ENCODE measurements at places on chromosomes 7 and 10. TPM values are rescaled to one million over a fixed set of nuclear protein-coding genes. Genes with fewer than 3 reads are reported as not detected.

FBXL13 gene
- total RNA-seq: 4.2 TPM

DNA sequence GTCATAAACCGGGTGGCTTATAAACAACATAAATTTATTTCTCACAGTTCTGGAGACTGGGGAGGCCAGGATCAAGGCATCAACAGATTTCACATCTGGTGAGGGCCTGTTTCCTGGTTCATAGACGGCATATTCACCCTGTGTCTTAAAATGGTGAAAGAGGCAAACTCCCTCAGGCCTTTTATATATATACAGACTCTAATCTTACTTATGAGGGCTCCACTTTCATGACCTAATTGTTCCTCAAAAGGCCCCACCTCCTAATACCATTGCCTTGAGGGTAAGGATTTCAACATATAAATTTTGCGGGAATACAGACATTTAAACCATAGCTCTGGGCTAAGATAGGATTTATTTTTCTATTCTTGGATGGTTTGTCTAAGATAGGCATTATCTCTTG, 187.2 kb downstream of the PPP1R3A start:
- no peak for DNase-seq

DNA sequence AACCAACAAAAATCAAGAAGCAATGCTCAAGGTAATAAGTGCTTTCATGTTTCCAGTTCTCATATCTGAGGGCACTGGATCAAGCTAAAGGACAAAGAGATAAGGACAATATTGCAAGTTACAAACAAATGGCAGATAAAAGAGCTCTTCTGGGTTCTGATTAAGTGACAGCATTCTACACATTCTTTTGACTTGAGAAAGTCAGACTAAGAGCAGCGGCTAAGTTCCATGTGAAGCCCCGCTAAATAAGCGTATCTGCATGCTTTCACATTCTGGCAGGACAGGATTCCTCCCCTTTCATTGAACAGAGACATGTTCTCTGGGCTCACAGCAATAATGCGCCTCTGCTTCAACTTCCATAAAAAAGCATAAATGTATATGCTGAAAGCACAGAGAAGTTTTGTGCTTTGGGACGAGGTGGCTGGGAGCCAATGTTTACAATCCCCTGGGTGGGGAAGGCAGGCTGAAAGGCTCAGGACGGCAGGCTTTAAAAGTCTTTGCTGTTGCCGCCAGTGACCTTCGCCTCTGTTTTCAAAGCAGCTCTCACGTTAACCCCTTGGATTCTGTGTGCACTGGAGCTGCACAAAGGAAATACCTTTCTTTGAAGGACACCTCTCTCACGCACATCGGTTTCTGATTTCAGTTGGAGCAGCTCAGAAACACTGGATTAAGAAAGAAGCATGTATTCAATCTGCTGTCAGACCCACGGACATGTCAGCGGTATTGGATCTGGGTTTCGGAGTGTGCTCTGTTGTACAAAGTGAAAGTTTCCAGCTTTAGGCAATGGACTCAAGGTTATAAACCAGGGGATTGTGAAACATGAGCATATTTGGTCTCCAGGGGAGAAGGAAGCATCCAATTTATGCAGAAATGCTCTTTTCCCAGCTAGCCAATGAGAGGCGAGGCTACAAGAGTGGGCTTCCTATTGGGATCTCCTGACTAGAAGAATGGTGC, 105.4 kb upstream of the FAM133B start:
- peak; percentile 45 for DNase-seq

DNA sequence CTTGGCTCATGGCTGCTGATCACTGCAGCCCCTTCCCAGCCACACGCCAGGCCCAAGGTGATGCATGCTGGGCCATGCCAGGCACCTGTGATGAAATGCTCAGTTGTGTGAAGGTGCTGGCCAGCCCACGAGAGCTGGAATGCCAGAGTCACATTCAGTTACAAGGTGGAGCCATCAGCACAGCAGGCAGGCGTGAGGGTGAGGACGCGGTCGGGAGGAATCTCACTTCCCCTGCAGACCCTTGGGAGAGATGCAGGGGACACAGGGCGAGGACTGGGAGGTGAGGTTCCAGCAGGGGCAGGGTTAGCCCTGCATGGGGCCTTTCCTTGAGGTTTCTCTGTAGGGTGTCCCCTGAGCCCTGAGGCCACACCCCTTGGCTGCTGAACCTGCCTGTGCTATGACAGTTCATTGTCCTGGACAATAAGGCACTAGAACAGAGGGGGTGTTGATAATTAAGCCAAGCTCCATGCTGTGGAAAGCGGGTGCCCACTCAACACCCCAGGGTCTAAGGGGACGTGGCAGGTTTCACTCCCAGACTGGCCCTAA, 82.4 kb downstream of the ADARB2 start:
- DNase-seq: no peak

OR2A1 gene
- total RNA-seq: not detected

FAM204A gene
- total RNA-seq: 48.9 TPM

- no peak for DNase-seq
Measured at GRCh38 chr7:116478834-116479233, 20.7 kb upstream of the CAV2 start.

DNA sequence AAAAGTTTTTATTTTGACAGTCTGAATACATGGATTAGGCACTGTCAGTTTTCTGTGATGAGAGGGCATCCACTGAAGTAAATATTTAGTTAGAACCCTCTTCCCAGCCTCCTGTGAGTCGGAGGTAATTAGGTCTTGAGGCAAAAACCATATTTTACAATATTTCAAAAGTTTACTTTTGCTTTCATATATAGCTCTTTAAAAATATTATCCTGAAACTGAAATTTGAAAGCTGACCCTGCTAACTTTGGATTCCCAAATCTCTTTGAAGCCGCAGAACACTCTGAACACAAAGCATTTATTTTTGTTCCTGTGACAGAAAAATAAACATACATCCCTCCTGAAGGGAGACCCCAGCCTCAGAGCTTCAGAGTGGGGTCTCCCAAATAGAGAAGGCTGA, 317.4 kb downstream of the KIF20B start:
- DNase-seq: no peak

DNA sequence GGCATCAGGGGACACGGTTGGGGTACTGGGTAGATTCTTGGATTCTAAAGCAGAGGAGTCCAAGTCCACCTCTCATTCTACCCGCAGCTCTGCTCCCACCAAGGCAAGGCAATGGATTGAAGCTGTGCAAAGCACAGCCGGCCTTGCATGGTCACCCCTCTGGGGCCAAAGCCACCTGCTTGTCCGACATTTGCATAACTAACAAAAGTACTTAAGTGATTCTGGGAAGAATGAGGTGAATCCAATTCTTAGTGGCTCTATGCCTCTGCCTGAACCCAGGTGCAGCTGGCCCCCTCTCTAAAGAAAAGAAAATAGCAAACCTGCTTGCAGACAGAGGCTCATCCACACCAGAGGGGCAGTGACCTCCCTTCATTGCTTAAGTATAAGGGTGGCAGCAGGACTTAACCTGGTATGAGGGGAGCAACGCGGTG, 10.7 kb upstream of the COBL start:
- no peak for DNase-seq

GRCh38 chr7:154497751-154498150, 445.6 kb downstream of the DPP6 start:
- no peak for DNase-seq

SLC26A4 gene
- total RNA-seq: 223 TPM

Data from thyroid gland (tissue), 4 donors.